Activated CD4-positive, alpha-beta T cell treated with anti-CD3 and anti-CD28 coated beads for 24 hours (primary cell): ENCODE measurements at places on chromosomes 11 and 22.
A peak's percentile ranks its signal among the peaks of the same experiment; 100 is the strongest.

GRCh38 chr22:25232301-25232700 is 12.9 kb downstream of the CRYBB2 start:
- DNase-seq: no peak

DNA sequence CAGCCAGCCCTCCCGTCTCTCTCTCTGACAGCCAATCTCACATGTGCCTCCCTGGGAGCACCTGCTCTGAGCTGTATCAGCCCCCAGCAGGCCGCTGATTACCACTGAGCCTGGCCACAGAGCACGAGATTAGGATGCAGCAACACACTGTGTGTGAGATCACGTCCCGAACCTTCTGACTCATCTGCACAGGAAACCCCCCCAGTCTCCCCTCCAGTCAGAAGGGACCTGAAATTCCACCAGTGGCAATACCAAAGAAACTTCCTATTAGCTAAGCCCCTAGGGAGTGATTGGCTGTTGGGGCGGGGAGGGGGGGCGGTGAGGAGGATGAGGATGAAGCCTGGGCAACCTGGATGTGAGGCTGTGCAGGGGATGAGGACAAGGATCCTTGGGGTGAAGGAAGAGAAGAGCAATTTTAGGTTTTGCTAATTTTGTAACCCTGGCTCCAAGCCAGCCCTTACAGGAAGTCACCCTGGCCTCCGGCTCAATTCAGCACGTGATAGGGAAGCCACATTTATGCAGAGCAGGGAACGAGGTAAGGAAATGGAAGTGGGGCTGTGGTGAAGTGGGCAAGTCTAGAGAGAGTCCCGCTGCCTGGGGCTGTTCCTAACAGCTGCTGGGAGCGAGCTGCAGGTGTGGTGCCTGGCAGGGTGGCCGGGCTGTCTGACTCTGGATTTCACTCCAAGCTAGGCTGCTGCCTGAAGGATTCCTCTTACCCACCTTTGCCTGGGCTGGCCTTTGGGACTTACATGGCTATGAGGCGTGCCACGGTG is 1.9 kb downstream of the SLC43A3 start:
- DNase-seq: peak; percentile 79

GRCh38 chr11:71269603-71270511 is 17.5 kb upstream of the SHANK2 start:
- no peak for DNase-seq

DNA sequence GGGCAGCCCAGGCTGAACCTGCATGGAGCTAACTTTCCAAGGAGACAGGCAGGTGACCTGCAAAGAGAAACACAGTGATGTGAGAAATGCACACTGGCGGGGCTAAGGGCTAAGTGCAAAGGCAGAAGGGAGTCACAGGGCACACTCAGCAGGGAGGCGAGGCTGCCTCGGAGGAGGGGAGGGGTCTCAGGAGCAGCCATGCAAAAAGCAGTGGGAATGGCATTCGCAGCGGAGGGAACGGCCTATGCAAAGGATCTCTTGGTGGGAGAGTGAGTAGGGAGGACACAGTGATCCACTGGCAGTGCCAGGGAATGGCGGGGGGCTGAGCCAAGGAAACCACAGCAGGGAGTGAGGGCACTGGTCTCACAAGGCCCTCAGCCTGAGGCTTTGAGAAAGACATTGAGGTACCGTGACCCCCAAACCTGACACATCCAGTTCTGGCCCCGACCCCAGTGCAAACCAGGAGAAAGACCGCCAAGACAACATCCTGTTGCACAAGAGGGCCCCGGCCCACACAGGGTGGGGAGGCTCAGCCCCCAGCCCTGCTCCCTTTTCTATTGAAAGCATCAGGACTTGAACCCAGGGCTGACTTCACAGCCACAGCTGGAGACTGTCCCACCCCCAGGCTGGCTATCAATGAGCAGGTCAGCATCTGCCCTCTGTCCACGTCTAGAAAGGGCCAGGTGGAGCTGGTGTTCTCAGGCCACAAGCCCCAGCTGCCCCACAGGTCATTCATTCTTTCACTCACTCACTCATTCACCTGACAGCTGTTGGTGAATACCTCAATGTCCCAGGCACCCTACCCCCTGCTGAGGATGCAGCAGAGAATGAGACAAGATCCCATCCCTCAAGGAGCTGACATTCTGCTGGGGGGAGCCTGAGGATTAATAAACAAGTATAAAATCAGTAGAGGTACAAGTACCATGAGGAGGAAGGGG is 50.7 kb downstream of the IGLL1 start:
- no peak for DNase-seq

DNA sequence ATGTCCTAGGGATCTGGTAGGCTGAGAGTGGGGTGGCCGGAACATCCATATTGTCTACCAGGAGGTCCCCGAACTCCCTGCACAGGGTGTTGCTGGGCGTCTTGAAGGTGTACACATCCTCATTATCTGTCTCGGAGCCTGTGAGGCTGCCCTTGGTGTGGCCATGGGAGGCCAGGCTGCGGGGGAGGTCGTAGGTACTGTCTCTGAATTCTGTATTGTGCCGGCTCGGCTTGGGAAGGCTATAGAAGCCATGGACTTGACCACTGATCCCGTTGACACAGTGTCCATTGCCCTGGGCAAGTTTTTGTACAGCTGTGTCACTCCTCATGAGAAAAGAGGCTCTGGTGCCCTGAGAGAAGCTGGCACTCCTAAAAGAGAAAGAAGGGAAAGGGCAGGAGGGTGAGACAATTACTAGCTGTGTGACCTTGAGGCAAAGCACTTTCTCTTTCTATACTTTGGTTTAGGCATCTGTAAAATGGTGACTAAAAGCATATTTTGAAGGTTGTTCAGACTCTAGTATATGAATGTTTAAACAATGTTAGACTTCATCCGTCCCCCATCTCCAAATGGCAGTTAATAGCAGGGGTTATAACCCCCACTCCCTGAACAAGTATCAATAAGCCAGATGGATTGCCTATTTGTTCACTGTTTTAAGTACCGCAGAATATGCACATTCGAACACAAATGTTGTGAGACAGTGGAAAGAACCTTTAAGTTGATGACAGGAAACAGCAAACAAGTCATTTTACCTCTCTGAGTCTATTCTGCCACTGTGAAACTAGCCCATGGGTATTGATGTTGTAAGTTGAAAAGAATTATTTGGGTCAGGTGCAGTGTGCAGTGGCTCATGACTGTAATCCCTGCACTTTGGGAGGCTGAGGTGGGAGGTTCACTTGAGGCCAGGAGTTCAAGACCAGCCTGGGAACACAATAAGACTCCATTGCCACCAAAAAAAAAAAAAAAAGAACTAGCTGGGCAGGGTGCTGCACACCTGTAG is 38.3 kb downstream of the USP35 start:
- no peak for DNase-seq

GRCh38 chr22:44542561-44543222 is 44.7 kb upstream of the RTL6 start:
- no peak for DNase-seq
